Fibroblast of skin of right quadriceps (primary cell): ENCODE measurements at places on chromosomes 6 and 20.
A peak's percentile ranks its signal among the peaks of the same experiment; 100 is the strongest.

DNA sequence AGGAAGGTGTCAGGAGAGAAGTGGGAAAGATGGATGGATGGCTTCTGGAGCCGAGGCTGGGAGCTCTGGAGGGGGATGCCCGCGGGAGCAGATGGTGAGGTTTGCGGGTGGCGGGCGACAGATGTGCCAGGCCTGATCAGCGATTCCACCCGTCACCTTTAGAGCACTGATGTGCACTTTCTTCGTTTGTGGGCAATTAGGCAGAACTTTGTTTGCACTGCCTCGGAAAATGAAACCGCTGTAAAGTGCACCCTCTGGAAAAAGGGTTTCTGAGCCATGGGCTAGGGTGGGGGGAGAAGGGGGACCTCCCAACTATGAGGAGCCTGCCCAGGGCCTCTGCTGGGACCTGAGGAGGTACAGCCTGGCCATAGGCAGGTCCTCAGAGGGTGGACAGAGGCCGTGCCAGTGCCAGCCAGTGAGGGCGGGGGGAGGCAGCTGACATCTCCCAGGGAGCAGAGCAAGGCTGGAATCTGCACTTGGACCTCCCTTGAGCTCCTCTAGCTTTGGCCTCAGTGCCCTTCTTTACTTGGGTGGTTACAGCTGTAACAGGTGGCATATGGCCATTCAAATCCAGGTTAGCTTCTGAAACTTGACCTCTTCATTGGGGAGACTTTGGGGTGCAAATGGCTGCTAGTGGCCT, 58.7 kb downstream of the CD40 start:
- no peak for DNase-seq

- peak; percentile 40 for DNase-seq
These were observed 64.8 kb downstream of the IBTK start for GRCh38 chr6:82182756-82183155.

- DNase-seq, result peak; percentile 33
These were observed 1.6 kb downstream of the TOX2 start for GRCh38 chr20:43916073-43916880.

GRCh38 chr6:70221025-70221714, 81.7 kb downstream of the COL9A1 start:
- DNase-seq, result peak; percentile 21

- DNase-seq, result no peak
These were observed 32.7 kb upstream of the PDYN start for GRCh38 chr20:2026514-2026913.

DNA sequence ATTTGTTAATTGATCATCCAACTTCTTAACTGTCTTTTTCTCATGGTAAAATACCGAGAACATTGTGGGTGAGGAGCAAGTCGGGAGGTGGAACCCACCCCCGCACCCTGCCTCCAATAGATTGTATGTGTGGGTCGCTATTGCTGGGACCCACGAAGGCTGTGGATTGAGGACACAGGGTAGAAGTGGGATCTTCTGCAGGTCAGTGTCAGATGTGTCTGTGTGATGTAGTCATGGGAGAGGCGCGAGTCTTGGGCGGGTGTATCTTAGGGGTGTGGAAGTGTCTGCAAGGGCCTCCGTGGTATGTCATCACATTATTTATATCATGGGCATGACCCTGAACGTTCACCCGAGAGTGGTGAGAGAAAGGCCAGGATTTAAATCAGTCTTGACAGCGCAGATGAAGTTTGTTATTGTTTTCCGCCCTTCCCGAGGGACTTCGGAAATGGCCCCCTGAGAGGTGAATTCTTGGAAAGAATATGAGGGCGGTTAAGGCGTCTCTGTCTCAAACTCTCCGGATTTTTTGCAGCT, 472 bp upstream of the PAQR8 start:
- no peak for DNase-seq

DNA sequence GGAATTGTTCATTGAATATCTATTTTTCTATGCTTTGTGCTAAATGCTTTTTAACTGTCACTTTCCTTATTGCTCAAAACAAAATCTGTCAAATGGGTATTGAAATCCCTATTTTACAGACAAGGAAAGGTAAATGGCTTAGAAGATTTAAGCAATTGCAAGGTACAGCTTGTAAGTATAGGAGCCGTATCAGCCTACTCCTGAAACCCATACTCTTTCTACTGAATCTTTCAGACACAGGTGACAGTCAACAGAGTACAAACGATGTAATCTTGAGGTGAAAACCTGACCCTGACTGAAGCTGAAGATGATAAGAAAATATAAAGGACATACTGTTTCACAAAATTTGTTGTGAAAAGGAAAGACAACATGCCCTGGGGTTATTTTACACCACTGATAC, 7.0 kb upstream of the COX7A2 start:
- no peak for DNase-seq

GRCh38 chr20:43022568-43022967, 167.1 kb downstream of the PTPRT start:
- DNase-seq, result no peak

DNA sequence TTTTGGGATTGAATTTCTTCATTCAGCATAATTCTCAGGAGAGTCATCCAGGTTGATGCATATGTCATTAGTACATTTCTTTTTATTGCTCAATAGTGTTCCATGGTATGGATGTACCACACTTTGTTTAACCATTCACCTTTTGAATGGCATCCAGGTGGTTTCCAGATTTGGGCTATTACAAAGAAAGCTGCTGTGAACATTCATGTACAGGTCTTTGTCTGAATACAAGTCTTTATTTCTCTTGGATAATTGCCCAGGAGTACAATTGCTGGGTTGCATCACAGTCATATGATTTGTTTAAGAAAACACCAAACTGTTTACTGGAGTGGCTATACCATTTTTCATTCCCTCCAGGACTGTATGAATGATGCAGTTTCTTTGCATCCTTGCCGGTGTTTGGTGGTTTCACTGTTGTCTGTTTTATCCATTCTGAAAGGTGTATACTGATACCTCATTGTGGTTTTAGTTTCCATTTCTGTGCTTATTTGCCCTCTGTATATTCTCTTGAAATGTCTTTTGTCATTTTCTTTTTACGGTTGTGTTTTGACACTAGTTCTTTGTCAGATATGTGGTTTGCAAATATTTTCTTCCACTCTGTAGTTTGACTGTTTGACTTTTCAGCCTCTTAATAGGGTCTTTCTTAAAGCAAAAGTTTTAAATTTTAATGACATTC, 8.8 kb downstream of the CDKAL1 start:
- DNase-seq, result peak; percentile 50

GRCh38 chr6:84763886-84764331, 489 bp downstream of the TBX18 start:
- peak; percentile 59 for DNase-seq

DNA sequence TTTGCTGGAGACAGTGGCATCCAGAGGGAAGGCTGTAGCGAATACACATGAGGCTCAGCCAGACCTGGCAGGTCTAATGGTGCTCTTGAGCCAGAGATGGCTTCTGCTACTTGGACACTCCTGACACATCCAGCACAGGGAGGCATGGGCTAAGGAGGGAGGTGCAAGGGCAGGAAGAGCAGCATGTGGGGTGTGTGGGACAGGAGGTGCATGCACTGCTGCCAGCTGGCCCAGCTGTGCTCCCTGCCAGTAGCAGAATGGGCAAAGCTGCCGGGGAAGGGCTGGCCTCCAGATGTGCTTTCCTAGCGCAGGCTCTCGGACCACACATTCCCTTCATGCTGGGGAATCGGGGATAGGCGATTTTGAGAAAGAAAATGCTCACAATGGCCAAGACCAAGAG, 309.2 kb downstream of the CDC5L start:
- DNase-seq, result no peak

- peak; percentile 95 for DNase-seq
These were observed at the start of gene MPC1 for GRCh38 chr6:166382933-166383801. MPC1 (minus strand) TSS chr6:166382940; CDS start chr6:166382876, 64 bp downstream.

DNA sequence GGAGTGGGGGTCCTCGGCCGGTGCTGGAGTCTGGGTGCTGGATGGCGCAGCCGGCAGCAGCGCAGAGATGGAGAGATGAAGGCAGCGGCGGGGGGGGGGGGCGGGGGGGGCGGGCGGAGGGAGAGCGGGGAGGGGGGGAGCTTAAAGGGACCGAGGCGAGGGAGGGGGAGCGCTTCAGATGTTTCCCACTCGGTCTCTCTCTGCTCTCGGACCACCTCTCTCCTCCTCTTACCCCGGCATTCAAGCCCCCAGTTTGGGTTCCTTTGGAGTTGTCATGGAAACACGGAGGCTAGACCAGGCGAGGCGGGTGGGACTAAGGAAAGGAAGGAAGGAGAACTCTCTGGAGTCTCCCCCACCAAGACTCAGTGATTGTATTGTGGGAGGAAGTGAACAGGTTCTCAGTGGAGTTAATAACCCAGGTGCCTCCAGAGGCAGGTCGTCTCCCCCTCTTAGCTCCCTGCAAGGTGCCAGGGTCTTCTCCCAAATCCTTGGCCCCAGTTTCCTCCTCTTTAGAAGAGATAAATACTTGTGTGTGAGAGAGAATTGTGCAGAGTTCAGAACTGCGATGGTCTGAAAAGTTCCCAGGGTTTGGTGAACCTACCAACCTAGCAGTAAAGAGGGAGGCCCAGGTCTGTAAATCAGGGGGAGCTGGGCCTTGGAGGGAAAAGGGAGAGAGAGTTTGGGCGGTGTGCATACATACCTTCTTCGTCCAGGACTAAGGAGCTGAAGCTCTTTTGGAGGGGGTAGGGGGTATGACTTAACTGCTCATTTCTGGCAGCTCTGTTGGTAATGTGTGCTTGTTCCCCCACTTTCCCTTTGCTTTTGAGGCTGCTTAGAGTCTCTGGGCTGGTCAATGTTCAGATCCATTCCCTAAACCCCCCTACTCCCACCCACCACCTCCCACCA, at the start of gene PRRT1:
Gene PRRT1, minus strand, starts transcription at position 77 of the 906 bp plus-strand sequence. CDS start 112 bp downstream, outside the sequence.
- no peak for DNase-seq
